Karpas-422 (cell line): ENCODE measurements at places on chromosomes 6 and 20. TPM values are rescaled to one million over a fixed set of nuclear protein-coding genes. Genes with fewer than 3 reads are reported as not detected.

PRSS35 gene
- total RNA-seq, result not detected in 2 replicates

BPIFB2 gene
- not detected in 2 replicates for total RNA-seq

DNA sequence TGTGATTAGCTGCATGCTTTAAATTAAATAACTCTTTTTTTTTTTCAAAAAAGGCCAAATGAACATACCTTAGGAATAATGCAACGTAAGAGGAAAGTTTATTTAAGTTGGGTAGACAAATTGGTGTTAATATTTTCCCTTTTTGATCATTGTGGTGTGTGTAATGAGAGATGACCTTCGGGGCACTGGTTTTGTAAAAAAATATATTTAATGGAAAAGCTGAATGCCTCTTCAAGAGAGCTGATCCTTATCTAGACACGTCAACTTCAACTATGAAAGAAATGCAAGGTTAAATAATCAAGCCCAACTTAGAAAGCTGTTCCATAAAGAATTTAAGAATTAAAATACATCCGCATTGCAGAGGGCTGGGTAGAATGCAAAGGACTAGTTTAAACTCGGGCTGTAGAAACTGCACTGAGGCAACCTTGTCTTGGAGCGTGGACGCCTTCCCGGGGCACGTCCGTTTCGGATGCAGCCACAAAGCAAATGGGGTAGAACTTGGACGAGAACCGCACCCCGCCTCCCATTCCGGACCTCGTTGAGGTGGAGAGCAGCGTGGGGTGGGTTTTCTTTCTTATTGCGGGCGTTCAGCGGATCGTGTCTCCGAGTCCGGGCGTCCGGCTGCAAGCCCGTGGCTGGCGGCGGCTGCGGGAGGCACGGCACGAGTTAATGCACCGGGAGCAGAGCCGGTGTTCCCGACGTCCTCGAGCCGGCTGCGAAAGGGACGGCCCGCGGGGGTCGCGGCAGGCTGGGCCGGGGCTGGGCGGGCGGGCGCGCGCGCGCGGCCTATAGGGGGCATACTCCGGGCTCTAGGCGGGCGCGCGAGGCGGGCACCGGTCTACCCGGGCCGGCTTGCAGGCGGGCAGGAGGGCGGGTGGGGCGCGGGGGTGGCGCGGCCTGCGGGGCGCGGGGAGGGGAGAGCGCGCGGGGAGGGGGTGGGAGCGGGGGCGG, 1.9 kb downstream of the JARID2 start:
- H3K4me3 ChIP-seq, result peak overlapping the region; percentile 84
- peak; percentile 68 for DNase-seq
- peaks cover 41% of the 10 kb centered on the region for H3K4me1 ChIP-seq
- H3K27me3 ChIP-seq, result 0 out of 2 replicates have a peak, but pooled peaks cover 4% of the 10 kb centered on the region
- no peaks in the 10 kb centered on the region for H3K36me3 ChIP-seq

DNA sequence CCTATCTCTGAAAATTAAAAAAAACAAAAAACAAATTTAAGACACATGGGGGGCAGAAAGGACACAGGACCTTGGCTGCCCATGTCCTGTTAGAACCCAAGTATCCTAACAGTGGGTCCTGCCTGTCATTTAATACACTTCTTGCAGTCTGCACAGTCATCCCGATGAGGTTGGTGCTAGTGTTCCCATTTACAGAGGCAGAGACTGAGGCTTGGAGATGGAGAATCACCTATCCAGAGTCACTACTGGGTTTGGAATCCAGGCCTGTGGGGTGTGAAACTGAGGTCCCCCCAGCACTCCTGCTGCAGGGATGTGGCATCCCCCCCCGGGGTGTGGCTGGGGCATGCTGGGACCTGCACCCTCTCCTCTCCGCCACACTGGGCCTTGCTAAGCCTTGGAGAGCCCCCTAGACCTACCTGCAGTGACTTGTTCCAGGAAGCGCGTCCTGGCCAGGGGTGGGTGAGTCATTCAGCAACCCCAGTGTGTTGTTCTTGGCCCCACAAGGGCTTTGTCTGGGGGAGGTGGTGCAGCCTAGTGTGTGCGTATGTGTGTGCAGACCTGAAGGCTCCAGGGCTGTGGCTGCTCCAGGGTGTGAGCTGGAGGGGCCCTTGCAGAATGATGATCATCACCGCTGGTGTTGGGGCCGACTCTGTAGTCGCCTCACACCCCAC, 49.7 kb downstream of the BCAS4 start:
- H3K4me1 ChIP-seq, result peaks cover 81% of the 10 kb centered on the region
- no peaks in the 10 kb centered on the region for H3K27me3 ChIP-seq
- H3K36me3 ChIP-seq, result peaks cover 51% of the 10 kb centered on the region
- DNase-seq, result no peak
- H3K4me3 ChIP-seq, result no peak overlapping the region

HSPA1B gene
- 78.6 and 143 TPM in 2 replicates for total RNA-seq

DNA sequence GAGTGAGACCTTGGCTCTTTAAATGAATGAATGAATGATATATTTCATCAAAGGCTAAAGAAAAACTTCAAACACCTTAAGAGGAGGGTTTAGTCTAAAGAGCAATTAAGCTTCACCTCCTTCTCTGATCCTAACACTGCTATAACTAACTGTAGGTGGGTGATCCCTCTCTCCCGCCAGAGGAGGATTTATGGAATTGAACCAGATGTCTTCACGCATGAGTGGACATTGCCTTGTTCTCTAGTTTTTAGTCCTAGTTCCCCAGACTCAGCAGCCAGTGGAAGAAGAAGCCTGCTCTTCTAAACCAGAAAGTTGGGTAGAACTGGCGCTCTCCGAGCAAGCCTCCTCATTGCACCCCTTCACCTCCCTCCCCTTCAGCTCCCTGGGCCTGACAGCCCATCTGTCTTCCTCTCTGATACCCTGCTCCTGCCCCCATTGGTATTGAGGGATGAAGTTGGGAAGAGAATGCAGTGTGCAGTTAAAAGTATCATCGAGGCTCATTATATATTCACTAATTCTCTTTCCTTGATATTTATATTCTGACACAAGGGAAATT, 142.7 kb downstream of the ARID1B start:
- DNase-seq, result no peak
- peaks cover 59% of the 10 kb centered on the region for H3K4me1 ChIP-seq
- H3K27ac ChIP-seq, result no peak overlapping the region
- H3K36me3 ChIP-seq, result no peaks in the 10 kb centered on the region
- no peaks in the 10 kb centered on the region for H3K27me3 ChIP-seq

- DNase-seq, result no peak
- H3K4me3 ChIP-seq, result no peak overlapping the region
- H3K27me3 ChIP-seq, result no peaks in the 10 kb centered on the region
- H3K4me1 ChIP-seq, result no peaks in the 10 kb centered on the region
- no peaks in the 10 kb centered on the region for H3K36me3 ChIP-seq
- H3K27ac ChIP-seq, result no peak overlapping the region
Observed at GRCh38 chr6:37137201-37138090, 32.5 kb upstream of the PIM1 start.

- DNase-seq, result no peak
- no peak overlapping the region for H3K4me3 ChIP-seq
- H3K27me3 ChIP-seq, result no peaks in the 10 kb centered on the region
- no peaks in the 10 kb centered on the region for H3K36me3 ChIP-seq
- no peak overlapping the region for H3K27ac ChIP-seq
- 0 out of 2 replicates have a peak, but pooled peaks cover 2% of the 10 kb centered on the region for H3K4me1 ChIP-seq
Observed at GRCh38 chr6:161622779-161623178, 348.9 kb upstream of the AGPAT4 start.

DNA sequence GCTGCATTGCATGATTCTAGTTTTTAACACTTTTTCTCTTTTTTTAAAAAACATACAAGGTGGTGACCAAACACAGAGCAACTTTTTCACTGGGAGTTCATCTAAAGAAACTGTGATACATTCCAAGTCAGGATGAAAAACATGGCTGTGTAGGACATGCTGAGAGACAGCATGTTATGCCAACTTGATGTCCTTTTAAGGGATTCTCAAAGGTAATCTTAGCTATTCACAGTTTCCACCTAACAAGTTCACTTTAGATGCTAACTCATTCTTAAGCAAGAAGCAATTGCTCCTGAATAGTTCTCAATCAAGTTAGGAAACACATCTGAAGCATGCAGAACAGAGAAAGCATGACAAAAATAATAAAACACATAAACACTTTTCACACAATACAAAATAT, 3.3 kb downstream of the ASCC3 start:
- no peak for DNase-seq
- no peak overlapping the region for H3K27ac ChIP-seq
- peaks cover 38% of the 10 kb centered on the region for H3K4me1 ChIP-seq
- no peaks in the 10 kb centered on the region for H3K27me3 ChIP-seq

GRCh38 chr6:89002523-89002922, 39.1 kb upstream of the RNGTT start:
- H3K4me3 ChIP-seq, result no peak overlapping the region
- H3K27me3 ChIP-seq, result no peaks in the 10 kb centered on the region
- H3K27ac ChIP-seq, result no peak overlapping the region
- no peaks in the 10 kb centered on the region for H3K4me1 ChIP-seq
- no peak for DNase-seq

KCNB1 gene
- not detected in 2 replicates for total RNA-seq

DNA sequence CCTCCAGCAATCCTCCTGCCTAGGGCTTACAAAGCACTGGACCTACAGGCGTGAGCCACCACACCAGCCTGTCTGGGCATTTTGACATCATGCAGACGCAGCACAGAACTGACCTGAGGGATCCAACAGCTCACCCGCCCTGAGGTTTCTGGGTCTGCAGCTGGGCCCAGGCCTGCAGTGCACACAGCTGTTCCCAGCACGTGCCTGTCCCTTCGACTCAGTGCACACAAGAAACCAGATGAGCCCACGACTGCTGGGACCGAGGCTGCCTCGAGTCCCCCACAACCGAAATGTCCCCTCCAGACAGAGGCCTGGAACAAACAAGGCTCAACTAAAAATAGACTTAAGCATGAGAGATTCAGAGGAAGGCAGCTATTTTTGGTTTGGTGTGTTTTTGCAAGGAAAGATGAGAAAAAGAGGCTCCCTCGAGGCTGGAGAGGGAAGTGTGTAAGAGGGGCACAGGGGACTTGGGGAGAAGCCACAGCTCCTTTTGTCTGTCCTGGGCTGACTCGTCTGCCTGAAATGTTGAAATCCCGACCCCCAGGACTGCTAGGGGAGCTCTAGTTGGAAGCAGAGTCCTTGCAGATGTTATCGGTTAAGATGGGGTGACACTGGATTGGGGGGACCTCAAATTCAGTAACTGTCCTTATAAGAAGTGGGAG, 66.3 kb downstream of the YTHDF1 start:
- H3K4me3 ChIP-seq, result no peak overlapping the region

DNA sequence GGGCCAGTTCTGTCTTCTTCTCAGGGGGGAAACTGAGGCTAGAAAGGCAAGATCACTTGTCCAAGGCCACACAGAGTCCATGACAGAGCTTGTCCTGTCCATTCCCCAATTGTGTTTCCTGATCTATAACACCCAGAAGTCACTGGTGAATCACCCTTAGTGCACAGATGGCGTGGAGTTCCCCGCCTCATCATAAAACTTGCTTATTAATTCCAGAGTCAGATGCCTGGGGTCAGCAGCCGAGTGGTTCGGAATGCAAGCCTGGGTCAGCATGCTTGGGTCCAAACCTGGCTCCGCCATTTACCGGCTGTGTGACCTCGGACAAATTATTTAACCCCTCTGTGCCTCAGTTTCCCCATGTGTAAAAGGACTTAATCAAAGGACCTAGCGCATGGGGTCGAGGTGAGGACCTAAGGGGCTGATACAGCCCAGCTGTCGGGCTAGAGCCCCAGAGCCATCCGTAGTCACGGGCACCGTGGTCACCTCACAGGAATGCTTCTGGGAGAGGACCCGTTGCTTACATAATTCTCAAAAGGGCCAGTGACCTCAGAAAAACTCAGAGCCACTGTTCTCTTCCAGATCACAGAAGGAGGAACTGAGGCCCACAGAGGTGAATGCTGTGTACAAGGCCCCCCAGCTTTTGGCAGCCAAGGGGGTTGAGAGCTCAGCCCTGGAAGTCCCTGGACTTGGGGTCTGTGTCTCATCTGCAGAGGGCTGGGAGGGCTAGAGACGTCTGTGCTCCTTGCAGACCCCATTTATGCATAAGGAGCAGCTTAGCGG, 1.4 kb upstream of the ZBP1 start:
- no peak overlapping the region for H3K27ac ChIP-seq
- H3K4me3 ChIP-seq, result peak overlapping the region; percentile 54; the same call in 1 of the 2 replicates
- no peak for DNase-seq

PLCB4 gene
- total RNA-seq, result not detected in 2 replicates

DNA sequence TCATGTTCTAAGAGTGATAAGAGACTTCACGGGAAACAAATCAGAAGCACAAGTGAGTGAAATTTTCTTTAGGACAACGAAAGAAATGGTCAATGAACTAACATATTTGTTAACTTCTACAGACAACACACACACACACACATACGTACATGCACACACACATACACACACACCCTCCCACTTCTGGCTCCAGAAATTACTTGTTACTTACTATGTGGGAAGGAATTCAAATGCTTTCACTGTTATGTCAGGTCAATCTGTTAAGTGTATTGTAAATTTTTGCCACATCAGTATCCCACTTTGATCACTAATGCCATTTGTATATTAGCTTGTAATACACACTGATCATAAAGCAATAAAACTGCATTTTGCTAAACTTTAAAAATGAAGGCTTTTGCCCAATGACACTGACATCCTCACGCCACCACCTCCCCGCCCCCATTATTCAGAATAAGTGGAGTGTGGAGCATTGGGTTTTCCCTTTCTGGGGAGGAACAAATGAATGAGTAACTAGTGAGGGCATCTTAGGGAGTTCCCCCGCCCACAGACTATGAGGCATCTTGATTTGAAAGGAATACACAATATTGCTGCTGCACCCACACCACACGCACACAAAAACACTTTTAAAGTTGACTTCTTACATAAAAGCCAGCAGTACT, 76.2 kb downstream of the ATXN1 start:
- H3K27ac ChIP-seq, result no peak overlapping the region
- no peaks in the 10 kb centered on the region for H3K27me3 ChIP-seq
- DNase-seq, result no peak

GRCh38 chr20:17377231-17377630, 150.4 kb downstream of the PCSK2 start:
- no peaks in the 10 kb centered on the region for H3K27me3 ChIP-seq
- H3K4me1 ChIP-seq, result no peaks in the 10 kb centered on the region
- no peak overlapping the region for H3K27ac ChIP-seq
- H3K4me3 ChIP-seq, result no peak overlapping the region
- no peaks in the 10 kb centered on the region for H3K36me3 ChIP-seq

DNA sequence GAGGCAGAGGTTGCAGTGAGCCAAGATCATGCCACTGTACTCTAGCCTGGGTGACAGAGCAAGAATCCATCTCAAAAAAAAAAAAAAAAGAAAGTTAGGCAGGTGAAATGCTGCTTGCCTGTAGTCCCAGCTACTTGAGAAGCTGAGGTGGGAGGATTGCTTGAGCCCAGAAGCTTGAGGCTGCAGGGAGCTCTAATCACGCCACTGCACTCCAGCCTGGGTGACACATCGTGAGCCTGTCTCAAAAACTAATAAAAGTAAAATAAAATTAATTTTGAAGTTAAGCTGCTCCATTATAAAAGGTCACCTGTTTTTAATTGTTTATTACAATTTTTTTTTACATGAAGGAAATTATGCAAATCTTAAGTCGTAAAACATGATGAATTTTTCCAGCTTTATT, 23.2 kb upstream of the SAMHD1 start:
- no peak for DNase-seq
- H3K4me3 ChIP-seq, result no peak overlapping the region
- no peaks in the 10 kb centered on the region for H3K27me3 ChIP-seq
- no peaks in the 10 kb centered on the region for H3K36me3 ChIP-seq
